Endothelial cell (in vitro differentiated cells): ENCODE measurements at places on chromosomes 11 and 22.

GRCh38 chr11:128569291-128569690 lies 18.1 kb downstream of the ETS1 start:
- no peak for DNase-seq

DNA sequence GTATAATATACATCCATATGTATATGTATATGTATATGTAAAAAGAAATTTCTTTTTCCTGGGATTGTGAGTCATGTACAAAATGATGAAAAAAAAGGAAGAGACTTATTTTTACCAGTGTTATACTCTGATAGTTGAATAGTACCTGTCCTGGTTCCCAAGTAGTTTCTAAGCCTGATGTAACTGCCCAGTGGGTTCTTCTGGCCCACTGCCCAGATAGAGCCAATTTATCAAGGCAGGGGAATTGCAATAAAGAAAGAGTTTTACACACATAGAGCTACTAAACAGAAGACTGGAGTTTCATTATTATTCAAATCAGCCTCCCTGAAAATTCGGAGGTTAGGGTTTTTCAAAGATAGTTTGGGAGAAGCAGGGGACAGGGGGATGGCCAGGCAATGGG lies 29.1 kb upstream of the NARS2 start:
- no peak for DNase-seq

DNA sequence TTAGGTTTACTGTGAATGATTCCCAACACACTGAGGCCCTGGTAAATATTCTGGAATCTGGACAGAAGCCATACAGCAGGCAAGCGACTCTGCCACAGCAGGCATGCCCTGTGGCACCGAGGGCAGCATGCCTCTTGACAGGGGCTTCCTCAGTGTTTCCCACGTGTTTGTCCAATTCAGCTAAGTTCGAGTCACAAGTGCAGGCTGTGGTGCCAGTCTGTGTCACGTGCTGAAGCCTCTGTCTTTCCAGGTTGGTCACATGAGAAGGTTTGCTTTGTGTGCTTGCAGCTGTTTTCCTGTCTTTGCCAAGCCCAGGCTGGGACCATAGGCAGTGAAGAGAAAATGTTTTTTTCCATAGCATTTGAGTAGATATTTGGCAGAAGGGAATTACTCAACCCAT lies 2.4 kb upstream of the PPFIBP2 start:
- no peak for DNase-seq

DNA sequence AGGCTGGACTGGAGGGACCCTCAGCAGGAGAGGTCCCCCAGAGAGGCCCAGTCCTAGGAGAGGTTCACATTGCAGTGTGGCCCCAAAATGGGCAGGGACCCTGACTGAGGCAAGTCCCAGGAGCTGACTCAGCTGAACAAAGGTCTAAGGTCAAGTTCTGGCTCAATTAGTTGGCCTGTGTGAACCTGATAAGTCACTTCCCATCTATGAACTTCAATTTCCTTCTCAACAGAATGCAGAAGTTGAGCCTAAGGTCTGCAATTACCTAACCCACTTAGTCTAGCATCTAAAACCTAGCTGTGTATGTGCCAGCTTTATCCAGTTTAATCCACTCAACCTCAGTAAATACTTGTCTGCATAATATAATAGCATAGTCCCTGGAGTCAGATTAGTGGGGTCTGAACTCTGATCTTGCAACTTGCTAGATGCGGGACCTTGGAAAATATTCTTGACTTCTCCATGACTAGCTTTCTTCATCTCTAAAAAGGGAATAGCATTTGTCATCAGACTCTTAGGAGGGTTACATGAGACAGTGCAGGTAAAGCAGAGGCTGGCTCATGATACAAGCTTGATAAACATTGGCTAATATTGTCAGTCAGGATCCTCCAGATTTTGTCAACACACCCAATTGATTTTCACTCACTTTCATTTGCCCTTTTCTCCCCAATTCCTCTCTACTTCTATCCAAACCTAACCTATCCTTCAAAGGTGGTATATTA lies 465.5 kb downstream of the INSC start:
- no peak for DNase-seq

- DNase-seq, result no peak
These were observed 26.8 kb upstream of the JAM3 start for GRCh38 chr11:134041791-134042696.

GRCh38 chr22:46025225-46025972 lies 48.4 kb upstream of the WNT7B start:
- no peak for DNase-seq

DNA sequence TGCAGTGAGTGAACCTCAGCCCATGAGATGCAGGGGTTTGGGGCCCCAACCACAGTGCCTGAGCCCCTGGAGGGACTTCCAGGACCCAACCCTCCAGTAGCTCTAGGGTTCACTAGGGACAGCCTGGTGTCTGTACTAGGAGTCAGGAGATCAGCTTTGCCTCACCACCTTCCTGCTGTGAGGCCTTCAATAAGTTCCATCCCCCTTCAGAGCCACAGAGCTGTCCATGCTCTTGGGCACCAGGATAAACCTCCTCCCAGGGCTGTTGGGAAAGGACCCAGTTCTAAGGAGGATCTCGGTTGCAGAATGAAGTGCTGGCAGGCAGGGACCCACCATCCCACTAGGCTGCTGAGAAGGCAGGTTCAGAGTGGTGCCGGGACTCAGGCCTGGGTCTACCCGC lies 9.7 kb downstream of the ARHGEF17 start:
- no peak for DNase-seq
